Activated CD4-positive, alpha-beta T cell treated with anti-CD3 and anti-CD28 coated beads, Interleukin-2, amount 10 ng/mL, durations not matched to agents 7 days and 5 days (primary cell): ENCODE measurements at places on chromosomes 7 and 10. TPM values are rescaled to one million over a fixed set of nuclear protein-coding genes. Genes with fewer than 3 reads are reported as not detected.
A peak's percentile ranks its signal among the peaks of the same experiment; 100 is the strongest.

Gene CABCOCO1
- not detected for total RNA-seq

Gene CLRN3
- not detected for total RNA-seq

Gene TMEM140
- total RNA-seq: 25.3 TPM

Gene KLLN
- 1.1 TPM for total RNA-seq

Gene CALML3
- not detected for total RNA-seq

DNA sequence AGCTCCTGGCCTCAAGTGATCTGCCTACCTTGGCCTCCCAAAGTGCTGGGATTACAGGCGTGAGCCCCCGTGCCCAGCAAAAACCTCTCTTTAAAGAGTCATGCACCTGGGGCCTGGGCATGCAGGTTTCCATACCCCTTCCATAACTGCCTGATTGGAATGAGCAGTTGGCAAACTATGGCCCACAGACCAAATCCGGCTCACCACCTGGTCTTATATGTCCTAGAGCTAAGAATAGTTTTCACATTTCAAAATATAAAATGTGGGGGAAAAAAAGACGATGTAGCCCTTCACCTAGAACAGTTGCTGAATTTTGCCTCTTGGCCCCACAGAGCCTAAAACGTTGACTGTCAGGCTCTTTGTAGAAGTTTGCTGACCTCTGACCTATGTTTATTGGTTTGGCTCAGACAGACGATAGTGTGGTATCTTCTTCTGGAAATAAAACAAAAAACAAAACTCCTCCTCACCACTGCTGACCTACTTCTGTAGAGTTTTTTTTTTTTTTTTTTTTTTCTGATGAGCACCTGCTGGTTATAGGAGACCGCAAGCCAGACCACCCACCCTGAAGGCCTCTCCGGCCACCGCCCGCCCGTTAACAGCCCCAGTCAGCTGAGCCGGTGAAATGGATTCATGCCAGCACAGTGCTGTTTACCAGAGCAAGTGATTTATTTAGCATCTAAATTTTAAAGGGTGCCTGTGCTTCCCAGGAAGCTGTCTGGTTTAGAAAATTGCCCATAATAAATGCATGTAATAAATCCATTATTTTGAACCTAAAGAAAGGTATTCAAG, 33.5 kb upstream of the SFRP5 start:
- H3K36me3 ChIP-seq: no peaks in the 10 kb centered on the region
- H3K4me1 ChIP-seq: no peaks in the 10 kb centered on the region
- H3K27ac ChIP-seq: no peak overlapping the region

GRCh38 chr7:6392712-6393666, 54.8 kb downstream of the DAGLB start:
- H3K4me1 ChIP-seq: peaks cover 44% of the 10 kb centered on the region
- peak overlapping the region; percentile 63 for H3K27ac ChIP-seq
- DNase-seq: no peak
- H3K36me3 ChIP-seq: peaks cover 41% of the 10 kb centered on the region

DNA sequence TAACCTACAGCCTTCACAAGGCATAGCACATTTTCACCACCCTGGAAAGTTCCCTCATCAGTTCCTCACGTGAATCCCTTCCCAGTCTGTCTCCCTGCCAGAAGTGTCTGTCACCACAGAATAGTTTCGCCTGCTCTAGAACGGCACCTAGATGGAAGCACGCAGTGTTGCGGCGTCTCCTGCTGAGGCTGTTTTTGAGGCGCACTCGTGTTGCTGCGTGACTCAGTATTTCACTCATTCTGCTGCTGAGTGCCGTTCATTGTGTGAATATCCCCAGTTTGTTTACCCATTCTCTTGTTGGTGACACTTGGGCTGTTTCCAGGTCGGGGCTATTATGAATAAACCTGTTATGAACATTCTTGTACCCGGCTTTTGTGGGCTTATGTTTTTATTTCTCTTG, 12.8 kb downstream of the NOS3 start:
- no peak for DNase-seq
- H3K27ac ChIP-seq: peak overlapping the region; percentile 19
- no peaks in the 10 kb centered on the region for H3K27me3 ChIP-seq
- peaks cover 31% of the 10 kb centered on the region for H3K4me1 ChIP-seq
- H3K4me3 ChIP-seq: no peak overlapping the region
